Epithelial cell of proximal tubule (primary cell): ENCODE measurements at places on chromosomes 11 and 22. TPM values are rescaled to one million over a fixed set of nuclear protein-coding genes. Genes with fewer than 3 reads are reported as not detected.

GRCh38 chr11:36278531-36279282 is 10.5 kb downstream of the COMMD9 start:
- DNase-seq: no peak

- DNase-seq: no peak
Observed at GRCh38 chr22:27885977-27886842, 32.8 kb downstream of the PITPNB start.

GRCh38 chr11:1121331-1121812 is 36.4 kb upstream of the MUC5AC start:
- DNase-seq: no peak

HTATIP2 gene
- total RNA-seq: 48.8 and 67.6 TPM in 2 replicates
